DMS 273 treated with DMSO at 0.1 percent for 48 hours (cell line): ENCODE measurements at places on chromosomes 4 and X.

GRCh38 chr4:168101026-168101425 is 8.7 kb downstream of the ANXA10 start:
- no peak for DNase-seq

GRCh38 chr4:169295822-169296221 is 25.1 kb upstream of the SH3RF1 start:
- no peak for DNase-seq

- no peak for DNase-seq
Observed at GRCh38 chr4:176400816-176401461, 81.2 kb downstream of the SPCS3 start.

GRCh38 chrX:103467887-103468286 is 51.4 kb downstream of the RAB40A start:
- no peak for DNase-seq

GRCh38 chr4:125313989-125314667 is 627 bp upstream of the FAT4 start:
- DNase-seq = no peak

GRCh38 chr4:155071962-155072361 is 136.5 kb upstream of the NPY2R start:
- no peak for DNase-seq
